ENCODE measurements at places on chromosomes 4 and X.
A peak's percentile ranks its signal among the peaks of the same experiment; 100 is the strongest.

GRCh38 chr4:41797260-41797659 is 48.7 kb upstream of the PHOX2B start:
- no peak for DNase-seq

GRCh38 chrX:54977387-54977786 is 16.6 kb downstream of the PFKFB1 start:
- no peak for DNase-seq

- peak; percentile 83 for DNase-seq
Observed at GRCh38 chr4:21888195-21888976, 60.2 kb downstream of the KCNIP4 start.

DNA sequence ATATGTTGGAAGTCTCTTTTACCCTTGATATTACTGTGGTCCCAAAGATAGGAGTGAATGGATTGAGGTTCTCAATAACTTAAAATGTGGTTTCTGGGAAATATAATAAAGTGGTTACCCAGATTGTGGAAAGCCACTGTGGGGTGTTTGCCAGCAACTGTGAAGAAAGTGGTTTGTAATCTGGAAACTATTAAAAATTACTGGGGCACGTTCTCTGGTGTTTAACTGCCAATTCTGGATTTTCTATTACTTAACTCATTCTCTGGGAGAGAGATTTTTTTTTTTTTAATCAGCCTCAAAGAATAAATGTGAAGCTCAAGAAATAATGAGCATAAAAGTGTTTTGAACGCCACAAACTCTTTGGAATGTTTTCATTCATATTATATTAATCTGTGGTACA is 4.9 kb upstream of the CXCL6 start:
- DNase-seq, result no peak

DNA sequence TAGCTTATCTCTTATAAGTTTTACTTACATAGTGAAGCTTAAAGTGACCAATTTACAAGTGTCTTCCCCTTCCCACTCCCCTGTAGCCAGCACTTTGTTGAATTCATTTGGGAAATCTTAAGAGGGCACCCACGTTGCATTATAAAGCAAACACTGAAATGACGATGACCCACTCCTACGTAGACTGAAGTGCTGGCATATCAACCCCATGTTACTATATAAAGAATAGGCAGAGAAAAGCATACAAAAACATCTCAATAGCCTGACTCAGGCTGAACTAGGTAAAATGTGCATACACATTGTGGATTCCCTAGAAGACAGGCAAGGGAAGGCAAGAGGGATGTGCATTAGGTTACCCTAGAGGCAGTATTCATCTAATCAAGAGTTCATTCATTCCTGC is 313.4 kb downstream of the TENM3 start:
- DNase-seq, result no peak

DNA sequence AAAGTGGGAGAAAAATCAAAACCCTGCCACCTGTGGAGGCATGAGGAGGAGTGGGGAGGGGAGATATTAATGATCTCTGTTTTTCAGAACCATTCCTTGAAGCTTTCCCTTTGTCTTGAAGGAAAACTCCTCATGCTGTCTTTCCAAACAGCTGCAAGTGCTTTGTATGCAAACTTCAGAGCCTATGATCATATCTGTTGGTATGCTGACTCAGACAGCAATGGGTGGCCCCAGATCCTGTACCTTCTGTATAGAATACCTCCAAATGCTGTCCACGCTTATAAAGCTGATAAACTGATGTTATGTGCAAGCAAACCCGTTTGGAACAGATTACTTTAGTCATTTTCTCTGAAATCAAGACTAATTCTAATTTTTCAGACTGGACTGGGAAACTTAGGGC is 31.9 kb downstream of the BMP15 start:
- DNase-seq, result no peak

DNA sequence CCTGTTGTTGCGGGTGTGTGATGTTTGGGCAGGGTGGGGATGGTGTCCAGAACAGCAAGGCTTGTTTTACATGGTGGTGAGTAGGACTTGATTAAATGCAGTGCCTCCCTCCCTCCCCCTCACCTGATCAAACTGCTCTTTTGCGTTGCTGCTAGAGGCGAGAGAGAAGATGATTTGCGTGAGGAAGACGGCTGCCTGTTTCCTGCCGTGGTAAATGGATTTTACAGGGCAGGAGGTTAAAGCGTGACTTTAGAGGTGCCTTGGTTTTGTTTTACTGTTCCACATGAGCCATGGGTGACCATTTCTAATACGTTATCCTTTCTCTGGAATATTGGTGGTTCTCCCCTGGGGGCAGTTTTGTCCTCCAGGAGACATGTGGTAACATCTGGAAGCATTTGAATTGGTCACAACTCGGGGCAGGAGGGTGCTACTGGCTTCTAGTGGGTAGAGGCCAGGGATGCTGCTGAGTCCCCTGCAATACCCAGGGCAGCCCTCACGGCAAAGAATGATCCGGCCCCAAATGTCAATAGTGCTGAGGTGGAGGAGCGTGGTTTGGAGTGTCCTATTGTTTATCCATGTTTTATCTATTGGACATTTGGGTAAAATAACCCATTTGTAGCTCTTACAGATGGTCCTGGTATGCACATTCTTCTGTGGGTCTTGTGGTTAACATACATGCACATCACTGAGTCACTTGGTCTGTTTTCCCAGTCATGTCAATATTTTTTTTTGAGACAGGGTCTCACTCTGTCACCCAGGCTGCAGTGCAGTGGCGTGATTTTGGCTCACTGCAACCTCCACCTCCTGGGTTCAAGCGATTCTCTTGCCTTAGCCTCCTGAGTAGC is 73.7 kb downstream of the SHROOM2 start:
- peak; percentile 38 for DNase-seq

- DNase-seq, result no peak
Observed at GRCh38 chrX:9037296-9037695, 3.4 kb upstream of the FAM9B start.

GRCh38 chr4:32025851-32026459 is 1305.8 kb downstream of the PCDH7 start:
- DNase-seq, result peak; percentile 31

DNA sequence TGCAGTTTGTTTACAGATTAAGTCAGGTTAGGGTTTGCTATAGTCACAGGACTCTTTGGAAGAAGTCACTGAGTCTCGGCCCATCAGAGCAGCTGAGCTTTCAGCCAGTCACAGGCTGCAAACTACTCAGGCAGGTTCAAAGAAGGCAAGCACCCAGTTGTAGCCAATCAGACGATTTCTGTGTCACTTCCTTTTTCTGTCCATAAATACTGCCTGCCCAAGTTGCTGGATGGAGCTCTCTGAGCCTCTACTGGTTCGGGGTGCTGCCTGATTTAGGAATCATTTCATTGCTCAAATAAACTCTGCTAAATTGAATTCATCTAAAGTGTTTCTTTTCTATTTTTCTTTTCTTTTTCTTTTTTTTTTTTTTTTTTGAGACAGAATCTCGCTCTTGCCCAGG is 7.3 kb upstream of the SH3BP2 start:
- DNase-seq, result no peak

DNA sequence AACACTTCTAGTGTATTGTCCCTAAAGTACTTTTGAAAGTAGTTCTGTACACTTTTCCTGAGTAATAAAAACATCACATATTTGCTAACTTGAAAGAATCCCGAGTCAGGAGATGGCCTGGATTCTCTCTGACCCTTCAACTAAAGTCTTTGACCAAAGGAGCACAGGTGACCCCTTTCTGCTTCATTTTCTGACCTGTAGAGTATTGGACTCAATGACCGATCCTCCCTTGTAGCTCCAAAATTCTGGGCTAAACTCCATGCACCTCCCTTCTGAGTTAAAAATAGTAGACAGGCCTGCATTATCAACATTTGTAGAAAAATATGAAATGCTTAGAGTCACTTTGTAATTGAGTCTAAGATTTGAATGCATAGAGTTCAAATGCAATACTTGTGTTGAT is 4.0 kb upstream of the TAPT1 start:
- no peak for DNase-seq
